ENCODE measurements at places on chromosomes 1 and 21. TPM values are rescaled to one million over a fixed set of nuclear protein-coding genes. Genes with fewer than 3 reads are reported as not detected.

MAEL gene
- total RNA-seq: not detected

DDR2 gene
- 94.2 TPM for total RNA-seq

NPPB gene
- 0.78 TPM for total RNA-seq

GNAI3 gene
- 10.5 TPM for total RNA-seq

THEM5 gene
- total RNA-seq: not detected

ETNK2 gene
- total RNA-seq: 8.7 TPM

SPRR1A gene
- not detected for total RNA-seq

SLAMF6 gene
- total RNA-seq: not detected

NCAM2 gene
- 8.1 TPM for total RNA-seq

RYR2 gene
- total RNA-seq: 0.08 TPM

All from epithelial cell of alveolus of lung (primary cell).